ENCODE measurements at places on chromosomes 1 and 21.

DNA sequence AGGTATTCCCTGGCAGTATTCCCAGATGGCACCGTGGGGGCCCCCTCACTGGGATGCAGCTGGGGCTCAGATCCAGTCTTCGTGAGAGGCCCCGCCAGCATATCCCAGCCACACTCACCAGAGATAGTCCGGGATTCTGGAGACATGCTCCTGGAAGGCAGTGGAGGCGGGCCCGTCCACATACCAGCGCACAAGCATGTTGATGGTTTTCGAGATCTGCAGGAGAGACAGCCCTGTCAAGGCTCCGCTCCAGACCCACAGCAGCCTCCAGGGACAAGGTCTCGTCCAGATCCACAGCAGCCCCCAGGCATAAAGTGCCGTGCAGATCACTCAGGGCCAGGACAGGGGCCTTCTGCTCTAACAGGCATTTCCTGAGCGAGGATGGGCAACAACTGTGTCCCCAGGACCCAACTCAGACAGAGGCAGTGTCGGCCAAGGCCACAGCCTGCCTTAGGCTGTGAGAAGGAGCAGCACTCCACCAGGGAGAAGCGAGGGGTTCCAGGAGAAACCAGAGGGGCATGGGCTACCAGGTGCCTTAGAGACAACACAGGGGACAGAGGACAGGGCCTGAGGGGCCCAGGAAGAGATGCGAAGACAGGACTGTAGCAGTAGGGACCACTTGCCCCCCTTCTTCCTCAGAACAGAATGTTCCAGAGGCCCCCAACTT, 14.8 kb downstream of the LSS start:
- no peak for DNase-seq

DNA sequence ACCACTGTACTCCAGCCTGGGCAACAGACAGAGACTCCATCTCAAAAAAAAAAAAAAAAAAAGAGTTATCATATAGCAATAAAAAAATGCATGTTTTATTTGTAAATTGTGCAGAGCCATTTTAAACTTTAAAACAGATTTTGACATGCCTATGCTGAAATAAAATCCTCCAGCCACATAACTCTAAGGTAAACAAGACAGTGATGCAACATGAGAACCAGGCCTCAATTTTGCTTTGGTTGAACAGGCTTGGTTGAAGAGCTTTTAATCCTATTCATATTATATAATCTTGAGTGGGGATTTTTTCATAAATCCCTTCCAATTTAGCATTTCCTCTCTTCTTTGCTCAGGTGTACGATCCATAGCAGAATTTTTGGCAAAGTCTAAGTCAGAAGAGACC, 26.1 kb downstream of the ARMH1 start:
- DNase-seq = no peak

DNA sequence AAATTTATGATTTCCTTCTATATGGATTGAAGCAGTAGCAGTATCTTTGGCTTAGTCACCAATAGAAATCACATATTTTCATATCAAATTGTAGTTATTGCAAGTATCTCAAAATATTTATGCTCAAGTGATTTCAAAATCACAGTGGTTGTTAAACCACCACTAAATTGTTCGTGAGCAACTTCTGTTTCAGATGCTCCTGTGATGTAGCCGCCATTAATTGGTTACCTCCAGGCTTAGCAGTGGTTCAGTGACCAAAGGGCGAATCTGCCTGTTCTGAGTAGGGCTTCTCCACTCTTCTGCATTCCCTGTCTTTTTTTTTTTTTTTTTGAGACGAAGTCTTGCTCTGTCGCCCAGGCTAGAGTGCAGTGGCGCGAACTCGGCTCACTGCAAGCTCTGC, 1.9 kb upstream of the CNKSR1 start:
- no peak for DNase-seq

DNA sequence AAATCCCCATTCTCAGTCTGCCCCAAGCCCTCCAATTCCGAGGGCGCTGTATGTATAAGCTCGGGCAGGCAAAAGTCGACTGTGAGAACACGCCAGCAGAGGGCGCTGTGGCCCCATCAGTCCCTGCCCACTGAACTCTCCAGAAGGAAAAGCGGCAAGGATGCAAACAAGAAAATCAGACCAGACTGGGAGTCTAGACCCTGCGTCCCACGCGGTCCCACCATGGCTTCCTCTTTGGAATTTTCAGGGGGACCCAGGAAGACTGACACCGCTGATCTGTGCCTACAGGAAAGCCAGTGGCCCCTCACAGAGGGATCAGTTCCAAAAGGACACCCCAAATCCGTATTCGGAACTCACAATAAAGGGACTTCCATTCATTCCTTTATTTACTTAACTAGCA, 19.5 kb downstream of the TEX35 start:
- peak; percentile 63 for DNase-seq

DNA sequence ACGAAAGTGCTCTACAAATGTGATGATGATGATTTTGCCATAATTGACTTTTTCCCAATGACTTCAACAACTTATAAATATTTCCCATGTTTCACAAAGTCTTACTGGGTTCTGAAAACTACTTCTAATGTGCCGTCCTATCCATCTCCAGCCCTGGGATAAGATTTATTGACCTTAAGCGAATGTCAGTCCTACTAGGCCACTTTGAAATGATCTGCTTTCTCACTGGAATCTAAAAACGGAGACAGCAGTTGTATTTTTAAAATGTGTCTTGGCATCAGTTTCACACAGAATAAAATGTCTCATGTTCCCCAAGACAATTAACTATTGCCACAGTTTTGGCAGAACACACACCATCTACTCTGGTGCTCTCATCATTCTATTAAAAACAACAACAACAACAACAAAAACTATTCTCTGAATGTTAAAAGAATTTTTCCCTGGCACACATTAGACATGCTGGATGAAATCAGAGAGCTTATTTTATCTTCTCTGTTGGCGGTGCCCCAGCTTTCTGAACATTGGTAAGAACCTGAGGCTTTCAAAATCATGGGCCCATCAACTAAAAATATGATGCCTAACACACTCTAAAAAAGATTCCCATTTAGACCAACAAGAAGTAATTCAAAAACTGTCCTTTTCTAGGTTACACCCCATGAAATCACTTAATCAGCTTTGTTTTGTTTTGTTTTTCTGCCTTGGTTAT, 23.1 kb upstream of the DNASE2B start:
- DNase-seq = no peak

- DNase-seq = no peak
These were observed 127.1 kb upstream of the SLC44A3 start for GRCh38 chr1:94693029-94693428.
